ENCODE measurements at places on chromosomes 4 and X.

- no peak for DNase-seq
Measured at GRCh38 chr4:35883108-35883507, 361.2 kb downstream of the ARAP2 start.

DNA sequence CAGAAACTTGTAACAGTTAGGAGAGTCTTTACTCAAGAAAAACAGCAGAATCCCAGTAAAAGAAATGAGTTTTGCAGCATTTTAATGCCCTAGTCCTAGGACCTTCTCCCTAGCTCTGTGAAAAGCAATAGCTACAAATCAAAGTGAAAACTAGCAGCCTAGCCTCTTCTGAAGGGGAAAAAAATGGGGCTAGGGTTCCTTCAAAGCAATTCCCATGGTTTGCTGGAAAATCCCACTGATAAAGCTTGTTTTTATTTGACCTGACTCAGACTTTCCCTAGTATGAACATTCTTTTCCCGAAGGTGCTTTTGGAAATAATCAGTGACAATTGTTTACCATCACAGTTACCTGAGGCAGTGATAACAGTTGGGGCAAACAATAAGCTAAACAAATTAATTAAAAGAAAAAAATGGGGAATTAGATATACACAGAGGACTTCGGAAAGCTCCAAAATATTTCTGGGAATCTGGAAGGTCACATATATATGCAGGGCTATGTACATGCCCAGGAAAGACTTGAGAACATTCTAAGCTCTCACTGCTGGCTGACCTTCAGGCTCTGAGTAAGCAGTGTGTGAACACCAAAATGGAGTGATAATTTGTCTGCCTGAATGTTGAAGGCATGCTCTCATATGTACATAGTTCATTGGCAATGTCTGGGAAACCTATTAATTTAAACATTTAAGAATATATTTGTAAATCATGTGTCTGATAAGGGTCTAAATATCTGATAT lies 285.9 kb downstream of the KCTD8 start:
- DNase-seq: no peak

- DNase-seq: no peak
Measured at GRCh38 chr4:176635372-176636261, 157.1 kb downstream of the VEGFC start.

- no peak for DNase-seq
Measured at GRCh38 chrX:138756234-138756633, 44.7 kb upstream of the FGF13 start.

- DNase-seq: no peak
Measured at GRCh38 chr4:10024303-10024702, 3.0 kb upstream of the SLC2A9 start.

- no peak for DNase-seq
Measured at GRCh38 chrX:123742440-123742839, 9.6 kb upstream of the THOC2 start.

- DNase-seq: no peak
Measured at GRCh38 chr4:14596904-14597303, 405.4 kb upstream of the CPEB2 start.

GRCh38 chr4:1401409-1402020 lies 4.7 kb downstream of the NKX1-1 start:
- no peak for DNase-seq

GRCh38 chr4:176780995-176781738 lies 11.6 kb downstream of the VEGFC start:
- DNase-seq: no peak

GRCh38 chrX:95974096-95974470 lies 710.6 kb upstream of the DIAPH2 start:
- DNase-seq: no peak

GRCh38 chrX:11180571-11180970 lies 69.4 kb downstream of the HCCS start:
- DNase-seq: no peak

DNA sequence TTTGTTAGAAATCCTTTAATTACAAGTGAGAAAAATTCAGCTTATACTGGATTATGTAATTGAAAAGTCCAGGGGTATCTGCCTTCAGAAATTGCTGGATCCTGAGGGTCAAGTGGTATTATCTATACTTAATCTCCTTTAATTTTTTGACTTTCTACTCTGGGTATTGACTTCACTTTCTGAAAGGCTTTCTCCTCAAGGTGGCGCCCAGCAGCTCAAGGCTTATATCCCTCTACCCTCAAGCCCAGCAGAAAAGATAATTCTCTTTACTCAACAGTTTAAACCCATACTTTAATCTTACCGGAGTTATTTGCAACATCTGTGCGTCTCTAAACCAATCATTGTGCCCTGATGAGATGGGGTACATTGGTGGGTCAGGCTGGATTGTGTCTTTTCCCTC lies 129.5 kb downstream of the LARP7 start:
- DNase-seq: no peak

- DNase-seq: no peak
Measured at GRCh38 chr4:169385376-169385775, 114.6 kb upstream of the SH3RF1 start.

DNA sequence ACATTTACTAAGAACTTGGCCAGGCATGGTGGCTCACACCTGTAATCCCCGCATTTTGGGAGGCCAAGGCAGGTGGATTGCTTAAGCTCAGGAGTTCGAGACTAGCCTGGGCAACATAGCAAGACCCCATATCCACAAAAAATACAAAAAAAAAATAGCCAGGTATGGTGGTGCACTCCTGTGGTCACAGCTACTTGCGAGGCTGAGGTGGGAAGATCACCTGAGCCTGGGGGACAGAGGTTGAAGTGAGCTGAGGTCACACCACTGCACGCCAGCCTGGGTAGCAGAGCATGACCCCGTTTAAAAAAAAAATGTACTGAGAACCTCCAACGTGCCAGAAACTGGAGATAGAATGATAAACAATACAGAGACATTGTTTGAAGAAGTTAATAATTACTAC lies 8.0 kb downstream of the OPRPN start:
- no peak for DNase-seq

- DNase-seq: no peak
Measured at GRCh38 chr4:169040559-169041261, 30.7 kb upstream of the CBR4 start.

GRCh38 chrX:139112432-139112831 lies 400.9 kb upstream of the FGF13 start:
- no peak for DNase-seq

GRCh38 chrX:68894513-68895340 lies 65.9 kb downstream of the EFNB1 start:
- DNase-seq: no peak

GRCh38 chr4:94826206-94826605 lies 68.5 kb downstream of the BMPR1B start:
- no peak for DNase-seq

GRCh38 chrX:153593811-153594500 lies 5.0 kb downstream of the CCNQ start:
- DNase-seq: no peak

DNA sequence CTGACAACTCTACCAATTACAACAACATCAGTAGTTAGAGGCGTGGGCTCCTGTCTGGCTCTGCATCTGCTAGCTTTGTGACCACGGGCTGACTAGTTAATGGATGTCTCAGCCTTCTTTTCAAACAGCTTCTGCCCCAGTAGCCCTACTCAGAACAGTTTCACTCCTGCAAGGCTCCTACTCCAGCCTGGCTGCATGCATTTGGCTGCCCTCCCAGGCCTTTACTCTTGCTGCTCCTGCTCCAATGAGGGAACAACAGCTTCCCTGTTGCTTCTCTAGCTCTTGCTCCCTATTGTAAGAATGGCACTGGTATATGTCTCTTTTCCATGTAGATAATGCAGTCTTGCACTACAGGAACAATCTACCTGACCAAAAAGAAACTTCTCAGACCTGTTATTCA lies 93.3 kb downstream of the TTC29 start:
- DNase-seq: no peak

GRCh38 chrX:22032084-22032483 lies at the start of gene PHEX:
TSS of gene PHEX (plus strand) at chrX:22032325. CDS start at chrX:22033006, 681 bp downstream.
- DNase-seq: no peak

DNA sequence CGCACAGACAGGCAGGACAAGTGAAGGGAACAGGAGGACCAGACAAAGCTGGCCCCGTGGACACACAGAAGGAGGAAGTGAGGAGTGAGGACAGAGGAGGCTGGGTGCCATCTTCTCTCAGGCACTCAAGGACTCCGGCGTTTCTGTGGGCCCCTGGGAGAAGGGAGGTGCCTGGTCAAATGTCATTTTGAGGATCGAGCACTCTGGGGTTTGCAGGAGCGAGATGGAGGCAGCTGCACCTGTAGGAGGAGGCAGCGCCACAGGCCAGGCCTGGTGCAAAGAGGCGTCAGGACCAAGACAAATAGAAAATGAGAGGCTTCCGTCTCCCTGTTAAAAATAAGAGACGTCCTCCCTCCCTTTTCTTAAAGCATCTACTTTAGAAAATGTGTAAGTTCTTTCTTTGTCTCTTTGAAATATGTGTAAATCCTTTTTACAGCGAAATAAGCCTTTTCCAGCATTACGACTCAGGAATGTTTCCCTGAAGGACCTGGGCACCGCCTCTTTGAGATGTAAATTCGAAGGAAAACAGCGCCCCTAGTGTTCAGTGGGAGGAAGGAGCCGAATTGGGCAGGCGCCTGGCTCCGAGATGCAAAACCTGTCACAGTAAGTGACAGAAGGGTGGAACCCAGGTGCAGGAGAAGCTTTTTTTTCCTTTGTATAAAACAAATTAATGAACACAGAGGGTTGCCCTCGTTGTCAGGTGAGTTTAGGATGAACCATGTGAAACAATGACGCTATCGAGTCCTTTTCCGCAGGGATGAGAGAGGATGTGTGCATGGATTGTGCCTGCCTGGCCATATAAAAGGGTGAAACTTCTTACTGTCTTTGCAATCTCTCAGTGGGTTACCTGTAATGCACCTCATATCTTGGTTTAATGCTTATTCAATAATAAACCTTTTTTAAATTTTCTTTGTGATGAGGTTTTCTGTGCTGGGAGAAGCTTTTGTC lies 1.4 kb upstream of the C4orf50 start:
- DNase-seq: no peak

GRCh38 chrX:87140800-87141483 lies 376.7 kb upstream of the KLHL4 start:
- no peak for DNase-seq

GRCh38 chrX:73562984-73563737 lies at the start of gene CHIC1:
TSS of gene CHIC1 (plus strand) at chrX:73563197. CDS start at chrX:73563285, 88 bp downstream.
- DNase-seq: peak; percentile 32

GRCh38 chr4:123585111-123585510 lies 188.5 kb downstream of the SPRY1 start:
- no peak for DNase-seq

- no peak for DNase-seq
Measured at GRCh38 chr4:1948892-1949436, 59.8 kb downstream of the NELFA start.

DNA sequence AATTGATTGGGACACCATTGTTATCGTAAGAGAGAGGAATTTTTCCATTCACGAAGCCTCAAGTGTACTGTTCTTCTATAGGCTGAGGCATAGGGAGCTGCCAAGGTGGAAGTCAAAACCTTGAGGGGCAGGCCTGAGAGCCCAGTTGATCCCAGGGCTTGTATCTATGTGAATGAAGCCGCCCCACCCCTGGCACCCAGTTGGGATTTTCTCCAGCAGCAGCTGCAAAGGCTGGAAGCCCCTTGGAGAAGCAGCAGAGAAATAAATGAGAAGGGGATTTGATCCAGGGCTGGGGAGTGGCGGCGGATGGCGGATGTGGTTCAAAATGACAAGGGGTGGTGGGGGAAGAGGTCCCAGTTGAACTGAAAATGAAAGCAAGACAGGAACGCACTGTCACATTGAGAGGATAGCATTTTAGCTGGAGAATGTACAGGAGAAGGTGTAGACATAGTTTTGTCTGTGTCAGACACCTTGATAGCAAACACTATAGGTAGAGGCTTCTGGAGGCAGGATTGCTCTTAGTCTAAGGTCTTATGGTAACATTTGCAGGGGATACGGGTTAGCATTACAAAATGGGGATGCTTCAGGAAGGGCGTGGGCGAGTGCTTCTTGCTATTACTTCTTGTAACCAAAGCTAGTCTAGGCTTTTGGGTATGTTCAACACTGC lies 32.6 kb downstream of the DOCK11 start:
- peak; percentile 57 for DNase-seq

DNA sequence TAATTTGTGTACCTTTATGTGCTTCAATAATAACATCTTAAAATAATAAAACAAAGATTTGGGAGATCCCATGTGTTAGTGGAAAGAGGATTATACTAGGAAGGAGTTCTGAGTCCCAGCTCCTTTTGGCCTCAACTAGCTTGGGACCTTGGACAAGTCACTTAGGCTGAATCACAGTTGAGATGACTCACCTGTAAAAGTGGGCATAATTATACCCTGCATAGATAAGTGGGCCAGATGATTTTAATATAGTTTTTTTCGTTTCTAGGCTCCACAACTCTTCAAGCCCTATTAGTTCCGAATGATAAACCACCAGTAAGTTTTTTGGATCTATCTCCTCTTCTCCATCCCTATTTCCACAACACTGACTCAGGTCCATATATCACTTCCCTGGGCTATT lies 131.8 kb downstream of the ENOX2 start:
- DNase-seq: no peak

DNA sequence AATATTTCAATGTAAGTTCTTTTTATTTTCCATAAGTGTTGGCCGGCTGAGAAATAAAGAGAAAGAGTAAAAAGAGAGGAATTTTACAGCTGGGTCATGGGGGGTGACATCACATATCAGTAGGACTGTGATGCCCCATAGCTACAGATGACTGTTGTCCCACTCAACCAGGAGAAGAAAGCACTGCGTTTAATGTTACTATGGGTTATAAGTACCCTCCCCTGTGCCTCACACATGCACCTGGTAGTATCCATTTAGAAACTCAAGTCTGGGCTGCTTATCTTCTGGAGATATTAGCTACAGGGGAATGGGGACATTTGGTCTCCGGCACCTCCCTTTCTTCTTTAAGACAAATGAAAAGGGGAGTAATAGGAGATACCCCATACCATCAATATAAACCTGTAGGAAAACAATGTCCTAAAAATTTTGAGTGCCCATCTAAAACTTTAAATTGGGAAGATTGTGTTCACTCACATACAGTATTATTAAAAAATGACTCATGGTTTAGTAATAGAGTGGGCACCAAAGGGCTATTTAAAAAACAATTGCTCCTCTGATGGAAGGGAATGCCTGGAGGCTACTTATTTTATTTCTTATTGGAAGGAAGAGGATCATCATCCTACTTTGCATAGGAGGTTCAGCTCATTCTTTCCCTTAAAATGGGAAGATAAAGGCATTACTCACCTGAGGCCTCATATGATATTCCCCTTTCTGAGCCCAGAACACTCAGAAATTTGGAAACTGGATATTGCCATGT lies 18.2 kb downstream of the UGT2B11 start:
- DNase-seq: no peak

- DNase-seq: peak; percentile 31
Measured at GRCh38 chrX:132219343-132219768, at the start of gene RAP2C. TSS of gene RAP2C (minus strand) at chrX:132219447. CDS start at chrX:132217268, 2,179 bp downstream.

DNA sequence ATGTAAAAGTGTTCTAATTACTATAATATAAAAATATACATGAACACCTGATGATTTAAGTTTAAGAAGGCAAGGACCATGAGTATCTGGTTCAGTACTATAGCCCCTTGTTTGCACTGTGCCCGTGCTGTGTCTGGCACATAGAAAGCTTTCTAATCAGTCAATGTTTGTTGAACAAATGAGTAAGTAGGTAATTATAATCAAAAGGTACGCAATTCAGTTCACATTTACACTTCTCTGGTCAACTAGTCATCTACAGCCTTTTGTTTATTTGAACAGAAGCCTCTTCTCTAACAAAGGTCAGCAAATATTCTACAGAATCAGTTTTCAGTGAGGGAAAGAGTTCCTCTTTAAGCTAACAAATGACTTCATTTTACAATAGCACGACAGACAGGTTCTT lies 523.3 kb downstream of the SMARCA1 start:
- no peak for DNase-seq

- DNase-seq: no peak
Measured at GRCh38 chr4:184860018-184860779, 34.4 kb upstream of the ACSL1 start.
